Anterior cingulate cortex (tissue), 58 donors: ENCODE measurements at places on chromosomes 16 and 17.

DNA sequence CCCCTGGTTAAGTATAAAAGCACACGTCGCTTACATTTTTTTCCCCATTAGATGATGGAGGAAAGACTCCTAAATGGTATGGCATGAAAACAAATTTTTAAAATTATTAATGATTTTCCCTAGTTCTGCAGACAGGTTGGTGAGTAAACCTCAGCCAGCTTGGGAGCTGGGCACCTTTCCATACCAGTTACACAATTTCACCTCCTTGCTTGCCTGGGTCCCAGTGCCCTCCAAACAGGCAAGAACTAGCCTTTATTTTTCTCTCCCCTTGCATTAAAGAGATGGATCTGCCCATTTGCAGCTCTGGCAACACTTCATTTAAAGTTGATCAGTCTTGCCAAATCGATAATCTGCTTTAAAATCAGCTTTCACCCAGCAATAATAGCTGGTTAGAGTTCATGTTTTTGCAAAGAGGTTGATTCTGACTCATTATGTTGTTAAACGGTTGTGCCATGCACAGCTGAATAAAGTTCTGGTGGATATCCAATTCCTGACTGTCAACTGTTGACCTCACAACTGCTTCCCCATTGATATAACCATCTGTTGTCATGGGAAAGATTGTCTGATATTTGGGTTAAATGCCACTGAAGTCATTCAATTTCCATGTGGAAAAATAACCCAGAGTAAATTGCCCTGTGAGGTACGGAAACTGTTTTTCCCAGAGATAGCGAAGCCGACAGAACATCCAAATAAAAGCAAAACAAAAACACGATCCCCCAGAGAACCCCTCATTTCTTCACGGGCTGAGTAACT, 1.3 kb downstream of the C17orf58 start:
- no peak for DNase-seq

DNA sequence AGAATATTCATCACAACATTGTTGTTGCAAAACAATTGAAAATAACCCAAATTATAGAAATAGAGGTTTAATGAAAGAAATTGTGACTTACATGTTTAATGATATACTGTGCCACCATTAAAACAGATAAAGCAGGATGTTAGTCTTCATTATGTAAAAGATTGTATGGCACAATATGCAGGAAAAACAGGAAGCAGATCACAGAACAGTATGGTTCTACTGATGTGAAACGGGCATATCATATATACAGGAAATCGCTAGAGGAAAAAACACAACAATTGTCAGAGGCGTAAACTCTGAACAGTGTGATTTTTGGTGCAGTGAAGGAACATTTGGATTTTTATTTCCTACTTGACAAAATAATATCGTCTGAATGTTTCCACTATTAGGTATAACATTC, 22.0 kb downstream of the OR3A1 start:
- DNase-seq: no peak

DNA sequence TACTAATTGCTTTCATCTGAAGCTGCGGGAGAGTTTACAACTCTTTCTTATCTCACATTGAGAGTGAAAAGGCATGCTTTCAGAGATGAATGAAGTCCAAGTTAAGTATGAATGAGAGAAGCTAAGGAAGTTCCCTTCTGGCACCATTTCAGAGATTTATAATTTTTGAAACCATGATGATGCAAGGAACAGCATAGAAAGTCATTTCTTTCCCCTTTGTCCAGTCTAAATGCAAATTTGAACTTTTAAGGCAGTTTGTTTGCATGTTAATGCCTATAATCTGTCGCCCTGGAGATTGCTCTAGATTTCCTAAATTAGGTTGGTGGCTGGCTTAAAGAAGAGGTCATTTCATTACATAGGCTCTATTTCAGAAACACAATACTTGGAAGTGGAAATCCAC, 594.8 kb upstream of the GOT2 start:
- no peak for DNase-seq

GRCh38 chr17:40457964-40458791, 14.9 kb downstream of the IGFBP4 start:
- DNase-seq: no peak

GRCh38 chr16:89691231-89691985, 4.9 kb downstream of the CDK10 start:
- no peak for DNase-seq

DNA sequence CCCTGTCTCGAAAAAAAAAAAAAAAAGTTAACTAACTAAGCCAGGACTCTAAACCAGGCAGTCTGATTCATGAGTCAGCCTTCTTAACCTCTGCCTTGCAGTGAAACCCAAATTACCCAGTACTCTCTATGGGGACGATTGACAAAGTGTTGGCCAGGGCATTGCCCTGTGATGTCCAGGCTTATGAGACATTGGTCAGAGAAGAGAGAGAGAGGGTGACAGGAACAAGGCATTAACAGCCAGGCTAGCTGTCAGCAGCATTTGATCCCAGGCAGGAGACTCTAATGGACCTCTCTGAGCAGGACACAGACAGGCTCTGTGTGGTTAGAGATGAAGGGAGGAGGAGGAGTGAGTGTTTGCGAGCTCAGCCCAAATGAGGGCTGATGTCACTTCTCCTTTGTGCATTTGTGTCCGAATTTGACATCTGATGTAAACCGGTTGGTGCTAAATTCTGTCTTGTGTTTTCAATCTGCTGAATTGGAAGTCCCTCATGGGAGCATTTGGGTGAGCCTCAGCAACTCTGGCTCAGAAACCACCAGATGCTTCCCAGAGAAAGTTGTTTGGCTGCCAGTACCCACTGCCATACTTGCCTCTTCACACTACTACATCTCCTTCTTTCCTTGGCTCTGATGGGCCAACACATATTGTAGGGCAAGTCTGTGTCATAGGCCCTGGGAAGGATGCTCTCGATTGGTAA, 4.3 kb upstream of the MYL4 start:
- DNase-seq: no peak
